Dermis microvascular lymphatic vessel endothelial cell (primary cell): ENCODE measurements at places on chromosomes 6 and 20. TPM values are rescaled to one million over a fixed set of nuclear protein-coding genes. Genes with fewer than 3 reads are reported as not detected.

Gene ERVFRD-1
- total RNA-seq = under 0.01 TPM in 2 replicates

Gene CDH26
- total RNA-seq = 0.13 and 1.1 TPM in 2 replicates

Gene MCM3
- 52.2 and 64.6 TPM in 2 replicates for total RNA-seq

Gene KIZ
- total RNA-seq = 3.2 and 3.7 TPM in 2 replicates

Gene TFAP2A
- not detected in 2 replicates for total RNA-seq

Gene PLG
- not detected in 2 replicates for total RNA-seq

Gene IRAK1BP1
- total RNA-seq = 1.6 and 1.7 TPM in 2 replicates

Gene AIF1
- 0.13 TPM in 2 replicates for total RNA-seq

Gene PTK7
- 20.0 and 37.8 TPM in 2 replicates for total RNA-seq

Gene MRAP2
- total RNA-seq = 4.6 and 4.9 TPM in 2 replicates

Gene SMOC2
- not detected in 2 replicates for total RNA-seq

Gene EFCAB8
- under 0.01 TPM in 1 of 2 replicates, not detected in the other for total RNA-seq

Gene BPIFA1
- total RNA-seq = not detected in 2 replicates

Gene PDYN
- total RNA-seq = not detected in 2 replicates

Gene ULBP3
- total RNA-seq = 3.9 and 4.0 TPM in 2 replicates

Gene GPLD1
- total RNA-seq = 0.13 and 0.25 TPM in 2 replicates

Gene KHDC1L
- total RNA-seq = not detected in 2 replicates

Gene TPD52L1
- total RNA-seq = 0.90 and 7.7 TPM in 2 replicates

Gene RCAN2
- 0.25 and 0.26 TPM in 2 replicates for total RNA-seq

Gene MCCD1
- not detected in 2 replicates for total RNA-seq

Gene PROKR2
- not detected in 2 replicates for total RNA-seq

Gene RBM24
- total RNA-seq = 0.63 and 0.64 TPM in 2 replicates

Gene PRRC2A
- 19.8 and 35.0 TPM in 2 replicates for total RNA-seq

Gene LAMA2
- total RNA-seq = 0.13 and 0.64 TPM in 2 replicates

Gene ZBTB12
- 2.2 and 3.0 TPM in 2 replicates for total RNA-seq

Gene DEFB127
- not detected in 2 replicates for total RNA-seq

Gene KCNS1
- total RNA-seq = under 0.01 and 0.25 TPM in 2 replicates

Gene LKAAEAR1
- total RNA-seq = 0.13 and 0.26 TPM in 2 replicates
